ENCODE measurements at places on chromosomes 2 and 18.
A peak's percentile ranks its signal among the peaks of the same experiment; 100 is the strongest.

DNA sequence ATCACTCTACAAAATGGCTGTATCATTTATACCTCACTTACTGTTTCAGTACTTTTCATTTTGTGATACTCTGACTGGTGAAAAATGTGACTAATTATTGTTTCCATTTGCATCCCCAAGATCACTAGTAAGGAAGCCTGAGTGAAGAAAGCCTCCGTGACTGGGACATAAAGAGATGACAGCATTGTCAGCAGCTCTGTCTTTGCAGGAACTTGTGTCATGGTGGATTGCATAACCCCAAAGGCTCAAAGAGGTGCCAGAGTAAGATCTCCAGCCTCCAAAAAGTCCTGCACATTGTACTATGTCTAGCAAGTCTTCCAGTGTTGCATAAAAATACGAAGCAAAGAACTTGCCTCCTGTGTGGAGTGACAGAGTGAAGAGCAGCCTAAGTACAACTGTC, 187.5 kb upstream of the CRIM1 start:
- DNase-seq, result no peak

DNA sequence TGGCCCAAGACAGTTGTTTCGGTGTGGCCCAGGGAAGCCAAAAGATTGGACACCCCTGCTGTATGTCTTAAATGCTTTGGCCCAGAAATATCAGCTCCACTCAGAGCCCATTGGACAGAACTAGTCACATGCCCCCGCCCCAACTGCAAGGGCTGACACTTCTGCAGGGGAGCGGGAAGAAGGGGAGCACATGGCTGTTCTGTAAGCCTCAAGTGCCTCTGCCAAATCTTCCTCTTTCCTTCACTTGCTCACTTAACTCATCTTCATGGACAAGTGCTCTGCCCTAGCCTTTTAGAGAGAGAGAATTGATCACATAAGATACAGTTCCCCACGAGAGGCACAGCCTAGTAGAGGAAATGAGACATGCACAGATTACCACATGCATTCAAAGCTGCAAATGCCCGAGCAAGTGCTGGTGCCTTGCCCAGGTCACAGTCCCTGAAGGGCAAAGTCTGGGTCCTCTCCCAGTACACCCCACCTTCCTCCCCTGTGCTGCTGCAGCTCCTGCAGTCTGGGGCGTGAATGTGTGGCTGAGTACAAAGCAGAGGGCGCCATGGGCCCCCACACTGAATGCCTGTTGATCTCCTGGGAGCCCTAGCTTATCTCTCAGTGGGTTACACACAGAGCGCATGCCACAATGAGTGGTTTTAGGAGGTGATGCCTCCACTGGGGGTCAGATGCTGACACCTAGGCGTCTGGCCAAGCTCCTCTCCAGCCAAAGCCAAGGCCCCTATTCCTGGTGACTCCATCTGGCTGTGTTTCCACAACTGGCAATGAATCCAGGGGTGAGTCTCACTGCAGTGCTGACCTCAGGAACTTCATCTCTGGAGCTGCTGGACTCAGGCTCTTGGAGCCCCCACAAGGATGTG, 135.3 kb downstream of the CTIF start:
- no peak for DNase-seq

DNA sequence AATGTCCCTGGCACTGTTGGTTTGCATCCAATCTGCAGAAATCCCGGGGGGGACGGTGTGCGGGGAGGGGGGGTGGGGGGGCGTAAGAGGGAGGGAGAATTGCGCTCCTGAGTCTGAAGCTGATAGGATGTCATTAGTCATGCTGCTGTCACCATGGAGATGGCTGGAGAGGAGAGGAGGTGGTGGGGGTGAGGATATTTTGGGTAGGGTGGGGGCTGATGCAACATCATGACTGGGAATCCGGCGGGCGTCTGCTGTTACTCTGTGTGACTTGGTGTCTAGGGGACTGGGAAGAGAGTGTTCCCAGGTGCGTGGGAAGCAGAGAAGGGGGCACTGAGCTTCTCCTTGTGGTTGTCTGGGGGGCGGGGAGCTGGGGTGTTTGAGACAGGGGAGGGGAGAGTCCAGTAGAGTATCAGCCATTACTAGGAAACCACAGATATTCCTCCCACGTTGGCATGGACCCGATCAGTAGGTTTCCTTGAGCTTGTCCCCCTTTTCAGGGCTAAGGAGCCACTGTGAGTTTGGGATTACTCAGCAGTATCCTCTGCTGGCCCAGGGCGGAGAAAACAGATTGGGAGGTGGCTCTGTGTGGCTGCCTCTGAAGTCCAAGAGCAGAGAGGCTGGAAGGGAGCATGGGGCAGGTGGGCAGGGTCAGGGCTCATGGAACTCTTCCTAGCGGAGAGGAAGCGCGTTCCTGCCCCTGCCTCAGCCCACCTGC, 18.9 kb downstream of the TET3 start:
- DNase-seq, result no peak

- no peak for DNase-seq
These were observed 893.2 kb upstream of the CRIM1 start for GRCh38 chr2:35462226-35462998.

DNA sequence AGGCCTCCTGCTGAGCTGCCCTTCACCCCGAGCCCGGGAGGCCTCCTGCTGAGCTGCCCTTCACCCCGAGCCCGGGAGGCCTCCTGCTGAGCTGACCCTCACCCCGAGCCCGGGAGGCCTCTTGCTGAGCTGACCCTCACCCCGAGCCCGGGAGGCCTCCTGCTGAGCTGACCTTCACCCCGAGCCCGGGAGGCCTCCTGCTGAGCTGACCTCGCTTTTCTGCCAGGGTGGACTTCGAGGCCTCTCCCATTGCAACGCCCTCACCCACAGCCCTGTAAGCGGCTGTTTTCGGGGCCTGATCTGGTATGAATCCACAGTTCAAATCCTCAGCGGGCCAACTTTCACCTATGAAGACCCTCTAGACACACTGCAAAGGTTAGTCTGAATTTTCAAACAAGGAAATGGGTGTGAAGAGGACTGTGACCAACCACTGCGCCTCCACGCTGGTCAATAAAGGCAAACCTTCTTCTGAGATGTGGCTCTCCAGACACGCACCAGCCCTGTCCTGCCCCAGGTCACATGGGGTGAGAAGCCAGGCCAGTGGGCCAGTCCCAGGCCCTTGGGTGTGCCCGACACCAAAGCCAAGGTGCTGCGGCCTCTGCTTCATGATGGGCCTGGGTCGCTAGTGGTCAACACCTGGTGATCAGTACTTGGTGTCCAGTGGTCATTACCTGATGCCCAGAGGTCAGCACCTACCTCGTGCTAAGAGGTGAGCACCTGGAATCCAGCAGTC, 225.1 kb upstream of the SALL3 start:
- DNase-seq, result no peak

GRCh38 chr2:69251943-69252342, 135.1 kb downstream of the GFPT1 start:
- DNase-seq, result no peak

- DNase-seq, result peak; percentile 34
These were observed 87.7 kb downstream of the LIMS1 start for GRCh38 chr2:108621687-108622681.

GRCh38 chr2:157822993-157823392, 53.1 kb downstream of the ACVR1 start:
- no peak for DNase-seq

GRCh38 chr18:55787536-55788073, 199.6 kb upstream of the TCF4 start:
- no peak for DNase-seq

DNA sequence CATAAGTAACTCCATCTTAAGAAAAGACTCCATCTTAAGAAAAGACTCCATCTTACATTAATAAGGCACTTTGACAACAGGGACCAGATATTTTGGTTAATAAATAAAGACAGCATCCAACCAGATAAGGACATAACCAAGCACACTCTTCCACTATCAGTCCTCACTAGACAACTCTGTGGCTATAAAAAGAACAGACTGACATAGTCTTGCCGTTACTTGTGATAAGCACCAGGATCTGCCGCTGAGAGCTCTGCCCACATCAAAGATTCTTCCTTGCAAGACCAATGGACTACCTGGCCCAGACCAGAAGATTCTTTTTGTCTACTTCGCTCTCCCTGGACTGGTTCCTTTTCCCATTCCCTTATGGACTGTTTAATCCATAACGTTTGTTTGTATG, 667.4 kb downstream of the NYAP2 start:
- no peak for DNase-seq

GRCh38 chr2:85394261-85394681, 15.9 kb downstream of the CAPG start:
- peak; percentile 36 for DNase-seq

DNA sequence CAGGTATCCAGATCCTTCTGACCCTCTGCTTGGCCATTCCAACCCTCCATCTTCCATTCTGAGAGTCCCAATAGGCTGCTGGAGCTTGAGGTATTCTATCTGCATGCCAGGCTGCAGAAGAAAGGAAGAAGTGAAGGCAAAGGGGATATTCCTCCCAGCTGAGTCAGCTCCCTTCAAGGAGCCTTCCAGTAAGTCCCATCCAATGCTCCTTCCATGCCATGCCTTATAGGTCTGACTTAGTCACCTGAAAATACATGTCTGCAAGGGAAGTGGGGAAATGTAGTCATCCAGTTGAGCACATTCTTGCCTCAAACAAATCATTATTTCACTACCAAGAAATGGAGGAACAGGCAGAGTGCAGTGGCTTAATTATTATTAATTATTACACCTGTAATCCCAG, 464.6 kb downstream of the CNTNAP5 start:
- no peak for DNase-seq

DNA sequence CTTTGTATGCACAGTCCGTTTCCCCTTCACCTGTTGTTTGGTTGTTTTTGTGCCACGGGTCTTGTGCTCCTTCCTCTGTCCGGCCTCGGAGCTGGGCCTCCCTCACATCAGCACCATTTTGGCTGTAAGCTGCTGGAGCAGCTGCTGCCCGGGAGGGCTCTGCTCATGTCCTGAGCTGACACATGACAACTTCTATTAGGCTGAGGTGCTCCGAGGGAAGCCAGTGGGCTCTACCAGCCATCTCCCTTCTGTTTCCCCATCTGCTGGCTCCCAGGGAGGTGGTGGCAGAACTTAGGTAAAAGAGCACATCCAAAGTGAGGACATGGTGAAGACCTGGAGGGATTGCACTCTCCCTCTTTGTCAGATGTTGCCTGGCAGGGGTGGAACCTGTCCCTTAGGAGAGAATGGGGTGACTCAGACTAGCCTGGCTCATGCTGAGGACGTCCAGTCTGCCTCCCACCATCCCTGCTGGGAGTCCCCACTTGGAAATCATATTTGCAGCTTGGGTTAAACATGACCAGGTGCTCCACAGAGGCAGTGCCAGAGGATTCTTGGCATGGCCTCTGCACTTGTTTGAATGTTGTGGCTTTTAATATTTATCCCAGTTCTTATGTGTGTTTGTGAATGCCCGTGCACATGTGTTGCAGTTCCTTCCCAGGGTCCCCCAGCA, 49.8 kb upstream of the TNP1 start:
- DNase-seq, result peak; percentile 91

DNA sequence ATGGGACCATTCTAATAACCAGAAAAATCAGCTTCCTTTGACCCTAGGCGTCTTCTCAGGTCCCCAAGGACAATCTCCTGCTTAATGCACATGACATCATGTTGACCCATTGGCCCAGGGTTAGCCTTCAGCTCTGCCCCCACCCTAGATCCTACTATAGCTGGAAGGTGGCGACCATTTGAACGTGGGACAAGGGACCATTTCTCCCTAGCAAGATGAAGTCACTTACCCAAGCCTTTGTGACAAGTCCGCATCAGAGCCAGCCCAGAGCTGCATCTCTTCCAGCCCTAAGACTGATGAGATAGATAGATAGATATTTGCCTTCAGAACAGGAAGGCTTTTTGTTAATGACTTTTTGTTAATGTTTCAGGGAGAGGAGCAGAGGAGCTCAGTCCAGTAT, 28.2 kb upstream of the TAF1B start:
- no peak for DNase-seq

- DNase-seq, result no peak
These were observed 168.4 kb upstream of the PKDCC start for GRCh38 chr2:41879235-41879916.

- DNase-seq, result no peak
These were observed 65.1 kb upstream of the TMEM17 start for GRCh38 chr2:62570861-62571698.

DNA sequence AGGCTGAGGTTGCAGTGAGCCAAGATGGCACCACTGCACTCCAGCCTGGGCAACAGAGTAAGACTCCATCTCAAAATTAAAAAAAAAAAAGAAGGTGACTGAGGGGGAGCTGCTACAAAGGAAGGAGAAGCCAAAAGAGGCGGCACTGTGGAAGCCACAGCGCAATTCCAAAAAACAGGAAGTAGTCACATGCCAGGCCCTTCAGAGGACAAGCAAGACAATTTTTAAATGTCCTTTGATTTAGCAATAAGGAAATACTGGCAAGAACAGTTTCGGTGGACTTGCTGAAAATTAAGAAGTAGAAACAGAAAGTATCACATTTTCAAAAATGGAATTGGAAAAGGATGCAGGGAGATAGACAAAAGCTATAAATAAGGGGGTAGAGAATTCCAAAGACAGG, 122.8 kb downstream of the OSBPL1A start:
- no peak for DNase-seq

GRCh38 chr2:17156086-17156485, 362.2 kb downstream of the RAD51AP2 start:
- no peak for DNase-seq

DNA sequence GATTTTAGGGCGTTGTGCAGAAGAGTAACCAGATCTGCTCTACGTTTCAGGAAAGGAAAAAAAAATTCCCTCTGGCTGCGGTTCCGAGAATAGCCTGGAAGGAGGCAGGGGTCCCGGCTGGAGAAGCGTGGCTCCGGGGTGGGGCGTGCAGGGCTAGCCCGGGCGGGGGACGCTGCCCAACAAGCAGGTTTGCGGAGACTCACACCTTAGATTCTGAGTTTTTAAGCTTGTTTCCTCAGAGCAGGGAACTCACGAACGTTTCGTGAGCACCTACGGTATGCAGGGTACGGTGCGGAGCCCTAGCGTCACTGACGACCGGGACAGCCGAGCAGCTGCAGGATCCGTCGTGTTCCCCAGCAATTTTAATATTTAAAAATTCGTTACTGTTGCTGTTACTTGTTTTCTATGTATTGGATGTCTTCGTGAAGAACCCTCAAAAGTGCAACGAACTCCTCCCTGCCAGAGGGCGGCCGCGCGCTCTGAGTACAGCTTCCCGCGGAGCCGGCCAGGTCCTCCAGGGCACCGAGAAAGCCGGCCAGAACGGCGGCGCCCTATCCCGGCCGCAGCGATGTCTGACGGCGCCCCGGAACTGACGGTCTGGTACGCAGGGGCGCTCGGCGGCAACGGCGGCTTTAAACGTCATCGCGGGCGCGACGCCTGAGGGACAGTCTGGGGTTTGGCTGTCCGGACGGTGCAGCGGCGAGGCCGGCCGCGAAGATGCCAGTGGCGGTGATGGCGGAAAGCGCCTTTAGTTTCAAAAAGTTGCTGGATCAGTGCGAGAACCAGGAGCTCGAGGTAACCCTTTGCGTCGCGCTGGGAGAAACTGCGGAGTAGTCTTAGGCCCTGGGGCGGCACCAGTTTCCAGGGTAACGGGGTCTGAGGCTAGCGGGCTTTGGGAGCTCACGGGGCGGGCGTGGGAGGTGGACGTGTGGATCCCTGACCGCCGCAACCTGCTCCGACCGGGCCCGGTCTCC, at the start of gene COPS8:
Gene COPS8 (plus strand): TSS at position 642 of the 974 bp plus-strand sequence. CDS start 76 bp downstream, at position 718.
- DNase-seq, result peak; percentile 82

DNA sequence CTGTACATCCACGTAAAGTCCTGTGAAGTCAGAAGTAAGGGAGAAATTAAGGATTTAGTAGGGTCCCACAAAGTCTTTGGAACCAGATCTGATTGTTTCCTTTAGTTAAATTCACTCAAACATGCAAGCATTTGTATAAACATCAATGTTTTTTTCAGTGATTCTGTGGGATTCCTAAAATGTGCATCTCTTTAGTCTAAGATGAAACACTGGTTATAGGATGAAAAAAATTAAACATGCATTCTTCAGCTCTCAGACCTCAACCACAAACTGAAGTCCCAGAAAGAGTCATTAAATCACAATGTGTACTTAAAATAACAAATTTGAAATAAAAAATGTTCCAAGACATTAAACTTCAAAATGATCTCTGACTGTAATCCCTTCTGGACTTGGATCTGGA, 76.5 kb upstream of the APCDD1 start:
- no peak for DNase-seq

Measured in NCI-H1694 (cell line).